Eye (tissue), 1 donor: ENCODE measurements at places on chromosomes 4 and X.
A peak's percentile ranks its signal among the peaks of the same experiment; 100 is the strongest.

DNA sequence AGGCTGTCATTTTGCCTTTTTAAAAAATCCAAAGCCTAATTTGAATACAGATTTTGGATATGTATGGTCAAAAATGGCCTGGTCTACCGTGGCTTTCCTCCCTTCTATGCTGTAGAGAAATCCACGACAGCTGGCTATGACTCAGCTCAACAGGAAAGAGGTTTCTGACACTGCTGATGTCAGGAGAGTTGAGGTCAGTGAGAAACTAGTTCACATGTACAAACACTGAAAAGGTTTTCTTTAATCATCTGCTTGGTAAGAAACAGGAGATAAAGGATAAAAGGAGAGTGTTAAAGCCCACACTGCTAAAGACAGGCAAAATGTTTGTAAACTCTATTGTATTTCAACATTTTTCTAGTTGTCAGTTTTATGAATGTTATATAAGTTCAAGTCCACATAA is 113.9 kb downstream of the NYX start:
- DNase-seq, result no peak

DNA sequence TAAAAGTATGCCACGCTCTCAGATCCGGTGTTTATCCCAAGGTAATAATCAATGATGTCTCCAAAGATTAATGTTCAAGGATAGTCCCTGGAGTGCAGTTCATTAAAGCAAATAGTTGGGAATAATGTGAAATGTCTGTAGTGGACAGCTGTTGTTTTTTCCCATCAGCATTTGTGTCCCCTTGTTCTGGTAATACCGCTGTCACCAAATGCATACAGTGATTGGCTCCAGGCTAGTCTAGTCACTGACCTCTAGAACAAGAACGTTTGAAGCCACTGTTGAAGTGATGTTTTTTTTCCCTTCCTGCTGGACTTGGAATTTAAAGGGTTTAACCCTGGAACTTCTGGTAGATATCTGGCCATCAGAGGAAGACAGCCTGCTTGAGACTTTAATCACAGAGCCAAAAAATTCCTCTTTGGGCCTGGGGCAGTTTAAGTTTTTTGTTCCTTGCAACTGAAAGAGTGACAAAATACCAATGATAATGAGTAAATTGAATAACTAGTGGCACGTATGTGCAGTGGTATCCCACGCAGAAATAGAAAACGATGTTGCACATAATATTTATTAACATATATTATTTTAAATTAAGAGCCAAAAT is 30.6 kb downstream of the HSD17B11 start:
- peak; percentile 19 for DNase-seq

GRCh38 chrX:101191217-101191750 is 28.3 kb upstream of the DRP2 start:
- peak; percentile 53 for DNase-seq

DNA sequence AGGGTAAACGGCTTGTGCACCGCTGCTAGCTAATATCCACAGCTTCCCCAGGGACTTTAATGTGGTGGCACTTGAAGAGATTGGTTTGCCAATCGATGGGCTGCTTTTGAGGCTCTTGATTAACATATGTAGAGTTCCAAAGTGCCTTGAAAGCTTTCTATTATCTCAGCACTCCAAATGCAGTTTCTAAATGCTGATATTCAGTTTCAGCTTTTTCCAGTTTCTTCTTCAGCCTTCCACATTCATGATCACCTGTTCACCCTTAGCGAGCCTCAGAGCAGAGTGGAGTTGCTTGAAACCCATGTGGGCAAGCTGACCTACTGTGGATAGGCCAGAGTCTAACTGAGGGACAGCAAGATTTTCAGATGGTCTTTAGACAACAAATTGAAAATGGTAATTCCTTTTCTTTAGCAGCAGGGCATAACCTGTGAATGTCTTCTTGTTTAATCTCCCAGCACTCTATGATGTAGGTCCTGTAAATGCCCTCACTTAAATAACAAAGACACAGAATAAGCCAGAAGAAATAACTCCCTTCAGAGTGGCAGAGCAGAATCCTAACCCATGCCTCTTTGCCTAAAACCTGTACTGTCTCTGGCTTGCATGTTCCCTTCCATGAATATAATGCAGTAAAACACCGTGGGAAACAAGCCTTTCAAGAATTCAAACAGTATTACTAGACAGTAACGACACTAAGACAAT is 99.8 kb downstream of the TSPAN5 start:
- no peak for DNase-seq

- peak; percentile 69 for DNase-seq
These were observed 93.3 kb downstream of the ANXA3 start for GRCh38 chr4:78644744-78645330.

- peak; percentile 56 for DNase-seq
These were observed 25.3 kb downstream of the HOPX start for GRCh38 chr4:56655627-56656345.

- DNase-seq, result peak; percentile 10
These were observed 160.1 kb upstream of the GYPA start for GRCh38 chr4:144300616-144301015.

DNA sequence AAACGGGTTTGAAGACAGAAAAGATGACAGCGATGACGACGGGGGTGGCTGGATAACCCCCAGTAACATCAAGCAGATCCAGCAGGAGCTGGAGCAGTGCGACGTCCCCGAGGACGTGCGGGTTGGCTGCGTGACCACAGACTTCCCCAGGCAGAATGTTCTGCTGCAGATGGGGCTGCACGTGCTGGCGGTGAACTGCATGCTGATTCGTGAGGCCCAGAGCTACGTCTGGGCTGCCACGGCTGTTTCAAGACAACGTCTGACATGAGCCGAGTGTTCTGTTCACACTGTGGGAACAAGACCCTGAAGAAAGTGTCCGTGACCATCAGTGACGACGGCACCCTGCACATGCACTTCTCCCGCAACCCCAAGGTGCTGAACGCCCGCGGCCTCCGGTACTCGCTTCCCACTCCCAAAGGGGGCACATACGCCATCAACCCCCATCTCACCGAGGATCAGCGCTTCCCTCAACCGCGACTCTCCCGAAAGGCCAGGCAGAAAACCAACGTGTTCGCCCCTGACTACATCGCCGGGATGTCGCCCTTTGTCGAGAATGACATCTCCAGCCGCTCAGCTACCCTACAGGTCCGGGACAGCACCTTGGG is 319.2 kb upstream of the SLC7A11 start:
- DNase-seq, result no peak

DNA sequence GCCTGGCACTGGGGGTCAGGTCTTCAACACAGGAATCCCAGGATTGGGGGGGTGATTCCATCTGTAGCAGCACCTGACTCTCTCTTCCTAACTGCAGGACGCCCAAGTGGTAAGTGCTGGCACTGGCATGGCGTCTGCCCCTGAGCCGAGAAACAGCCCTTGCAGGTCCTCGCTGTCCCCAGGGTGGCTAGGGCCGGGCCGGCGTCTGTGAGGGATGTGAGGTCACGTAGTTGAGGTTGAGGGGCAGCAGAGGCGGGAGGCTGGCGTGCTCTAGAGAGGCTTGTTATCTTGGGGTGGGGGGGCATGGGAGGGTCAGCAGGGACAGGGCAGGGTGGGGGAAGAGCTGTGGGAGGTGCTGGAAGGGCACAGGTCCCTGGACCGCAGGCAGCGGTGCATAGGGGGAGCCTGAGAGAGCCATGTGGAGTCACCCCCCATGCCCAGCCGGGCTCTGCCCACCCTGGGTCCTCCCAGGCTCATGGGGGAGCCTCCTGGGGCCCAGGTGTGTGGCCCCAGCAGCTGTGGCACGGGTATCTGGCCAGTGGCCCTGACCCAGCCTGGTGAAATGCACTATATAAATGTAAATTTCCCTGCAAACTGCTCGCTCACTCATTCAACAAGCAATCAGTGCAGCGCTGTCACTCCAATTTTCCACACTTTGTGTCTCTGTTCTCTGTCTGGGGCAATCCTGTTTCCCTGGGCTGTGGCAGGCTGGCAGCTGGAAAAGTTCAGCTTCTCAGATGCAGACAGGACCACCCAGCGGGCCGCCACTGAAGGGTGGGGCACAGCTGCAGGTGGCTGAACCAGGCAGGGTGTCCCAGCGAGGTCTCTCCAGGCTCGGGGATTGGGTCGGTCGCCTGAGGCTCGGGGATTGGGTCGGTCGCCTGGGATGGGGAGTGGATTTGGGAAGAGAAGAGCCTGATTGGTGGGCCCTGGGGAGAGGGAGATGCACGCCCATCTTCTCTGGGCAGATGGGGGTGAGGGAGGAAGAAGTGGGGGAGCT is 102.2 kb upstream of the NKX1-1 start:
- DNase-seq, result no peak
